Stimulated activated CD4-positive, alpha-beta T cell treated with anti-CD3 and anti-CD28 coated beads, Interleukin-15, amount 100 ng/mL, for 48 hours (primary cell): ENCODE measurements at places on chromosomes 3 and 15.

DNA sequence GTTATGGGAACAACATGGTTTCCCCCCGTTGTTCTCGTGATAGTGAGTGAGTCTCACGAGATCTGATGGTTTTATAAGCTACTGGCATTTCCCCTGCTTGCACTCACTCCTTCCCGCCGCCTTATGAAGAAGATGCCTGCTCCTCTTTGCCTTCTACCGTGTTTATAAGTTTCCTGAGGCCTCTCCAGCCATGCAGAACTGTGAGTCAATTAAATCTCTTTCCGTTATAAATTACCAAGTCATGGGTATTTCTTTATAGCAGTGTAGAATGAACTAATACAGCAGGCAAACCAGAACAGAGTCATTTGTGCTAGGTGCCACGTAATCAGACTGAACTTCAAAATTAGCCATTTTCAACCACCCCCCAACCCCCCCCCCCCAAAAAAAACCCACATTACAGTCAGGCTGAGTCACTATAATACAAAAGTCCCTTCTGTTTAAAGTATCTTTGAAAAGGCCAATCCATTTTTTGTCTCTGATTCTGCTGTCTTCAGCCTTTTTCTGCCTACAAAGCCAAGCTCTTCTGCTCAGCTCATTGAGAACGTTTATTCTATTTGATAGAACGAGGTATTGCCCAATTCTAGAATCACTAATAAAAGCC is 4.1 kb downstream of the OR4F6 start:
- DNase-seq = no peak

DNA sequence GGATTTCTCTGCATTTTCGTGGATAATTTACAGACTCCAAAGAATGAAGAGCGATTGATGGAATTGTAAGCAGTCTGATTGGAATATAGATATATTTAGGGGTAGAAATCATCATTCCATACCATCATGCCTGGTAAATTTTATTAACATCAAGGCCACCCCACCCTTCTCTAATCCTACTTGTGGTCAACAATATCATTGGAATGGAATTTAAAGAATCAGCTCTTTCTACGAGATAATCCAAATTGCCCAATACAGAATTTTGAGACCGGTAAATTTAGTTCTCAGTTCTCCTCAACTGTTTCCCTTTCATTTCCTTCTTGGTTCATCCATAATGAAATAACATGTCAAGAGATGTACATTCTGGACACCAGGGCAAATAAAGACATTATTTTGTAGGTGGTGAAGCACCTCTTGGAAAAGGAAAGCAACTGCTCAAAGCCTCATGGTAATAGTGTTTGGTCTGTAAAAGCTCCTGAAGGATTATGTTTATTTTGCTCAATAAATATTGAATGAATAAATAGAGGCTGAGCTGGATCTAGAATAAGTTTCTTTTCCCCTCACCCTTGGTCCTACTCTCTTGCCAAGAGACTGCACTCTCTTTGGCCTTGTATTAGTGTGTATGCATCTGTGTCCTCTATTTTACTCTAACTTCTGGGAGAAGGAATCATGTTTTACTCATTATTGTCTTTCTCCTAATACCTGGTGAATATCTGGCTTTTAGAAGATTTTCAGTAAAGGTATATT is 133.7 kb upstream of the BCL6 start:
- no peak for DNase-seq

- DNase-seq = no peak
Observed at GRCh38 chr15:27541581-27541980, 557.5 kb downstream of the OCA2 start.

GRCh38 chr15:28006116-28006905 is 92.8 kb downstream of the OCA2 start:
- DNase-seq = no peak

- DNase-seq = no peak
Observed at GRCh38 chr3:56005196-56005805, 463.0 kb downstream of the ERC2 start.

- no peak for DNase-seq
Observed at GRCh38 chr3:57958642-57959422, 49.4 kb upstream of the FLNB start.
